ENCODE measurements at places on chromosomes 7 and 10. TPM values are rescaled to one million over a fixed set of nuclear protein-coding genes. Genes with fewer than 3 reads are reported as not detected.
A peak's percentile ranks its signal among the peaks of the same experiment; 100 is the strongest.

DNA sequence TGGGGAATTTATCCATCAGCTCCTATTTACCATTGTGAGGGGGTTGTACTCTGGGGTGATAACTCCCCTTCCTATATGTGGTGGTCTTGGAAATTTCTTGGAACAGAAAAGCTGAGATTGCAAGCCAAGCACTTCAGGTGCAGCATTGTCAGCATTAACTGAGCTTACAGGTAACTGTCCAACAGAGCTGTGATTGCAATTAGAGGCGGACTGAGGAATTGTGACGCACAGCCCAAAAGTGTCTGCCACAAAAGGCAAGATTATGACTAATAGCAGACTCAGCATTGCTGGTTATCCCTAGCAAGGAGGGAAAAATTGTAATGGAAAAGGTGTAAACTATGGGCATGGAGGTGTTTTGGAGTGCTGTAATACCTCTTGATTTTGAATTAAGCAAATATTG lies 126.1 kb upstream of the AGR3 start:
- no peak for DNase-seq

Gene HNRNPF
- total RNA-seq: 152 TPM

DNA sequence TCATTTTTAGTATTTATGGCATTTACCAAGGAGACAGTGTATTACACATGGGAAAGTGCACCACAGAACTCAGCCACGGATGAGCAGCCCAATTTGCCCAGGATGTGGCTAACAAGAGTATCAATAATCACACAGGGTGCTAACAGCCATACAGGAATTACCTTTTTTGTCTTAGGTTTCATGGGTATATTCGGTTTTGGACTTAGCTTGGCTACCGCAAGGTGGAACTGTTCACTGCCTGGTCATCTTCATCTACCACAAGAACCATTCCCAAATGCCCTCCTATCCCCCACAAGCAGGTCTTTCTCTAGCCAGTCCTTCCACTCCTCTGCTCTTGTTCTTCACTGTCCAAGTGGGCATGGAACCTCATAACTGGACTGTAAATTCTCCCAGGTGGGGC lies 6.0 kb downstream of the PDLIM1 start:
- no peak for DNase-seq

GRCh38 chr10:576130-576465 lies 113.4 kb downstream of the DIP2C start:
- DNase-seq: peak; percentile 36

Gene CALHM1
- not detected for total RNA-seq

- peak; percentile 66 for DNase-seq
These were observed 114.6 kb upstream of the SFMBT2 start for GRCh38 chr10:7525314-7526016.

DNA sequence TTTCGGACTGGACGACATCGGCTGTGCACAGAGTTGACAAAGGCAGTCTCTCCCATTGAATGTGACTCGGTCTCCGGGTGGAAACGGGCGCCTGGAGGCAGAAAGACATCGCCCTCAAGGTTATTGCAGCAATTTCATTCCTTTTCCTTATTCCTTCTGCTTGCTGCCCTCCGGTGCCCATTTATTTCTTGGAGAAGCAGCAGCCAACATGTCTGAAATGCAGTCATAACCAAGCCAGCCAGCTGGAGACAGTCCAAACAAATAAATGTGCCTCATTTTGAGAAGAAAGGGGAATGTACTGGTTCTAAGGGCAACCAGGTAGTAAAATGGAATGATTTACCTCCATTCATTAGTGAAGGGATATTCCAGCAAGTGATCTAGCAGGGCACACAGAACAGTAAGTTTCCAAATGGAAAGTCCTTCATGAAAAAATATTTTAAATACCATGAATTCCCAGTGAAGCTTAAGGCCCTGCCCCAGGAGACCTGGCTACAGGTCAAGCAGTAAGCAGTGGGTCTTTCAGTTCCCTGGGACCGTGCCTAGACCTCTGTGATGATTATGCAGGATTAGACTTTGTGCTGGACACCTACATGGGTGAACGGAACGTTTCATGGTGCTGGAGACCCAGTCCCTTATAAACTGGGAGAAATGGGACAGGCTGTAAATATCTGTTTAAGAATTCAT lies 86.6 kb downstream of the ABLIM1 start:
- no peak for DNase-seq

DNA sequence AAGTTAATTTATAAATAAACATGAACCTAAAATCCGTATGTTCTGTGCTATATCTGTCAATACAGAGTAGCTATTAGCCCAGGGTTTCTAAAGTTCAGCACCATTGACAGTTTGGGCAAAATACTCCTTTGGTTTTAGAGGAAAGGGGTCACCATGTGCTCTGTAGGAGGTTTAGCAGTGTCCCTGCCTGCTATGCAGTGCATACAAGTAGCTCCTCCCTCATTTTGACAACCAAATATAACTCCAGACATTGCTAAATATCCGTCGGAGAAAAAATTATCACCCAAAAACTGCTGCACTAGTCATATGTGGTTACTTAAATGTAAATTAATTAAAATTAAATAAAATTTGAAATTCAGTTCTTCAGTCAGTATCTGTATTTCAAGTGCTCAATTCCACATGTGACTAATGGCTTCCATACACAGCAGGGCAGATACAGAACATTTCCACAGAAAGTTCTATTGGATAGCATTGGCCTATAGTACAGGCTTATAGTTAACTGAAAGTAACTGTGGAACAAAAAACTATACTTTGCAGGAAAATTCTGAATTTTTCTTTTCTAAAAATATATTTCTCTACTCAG lies 6.4 kb downstream of the UPF2 start:
- no peak for DNase-seq

Gene PCBD1
- total RNA-seq: 24.2 TPM

DNA sequence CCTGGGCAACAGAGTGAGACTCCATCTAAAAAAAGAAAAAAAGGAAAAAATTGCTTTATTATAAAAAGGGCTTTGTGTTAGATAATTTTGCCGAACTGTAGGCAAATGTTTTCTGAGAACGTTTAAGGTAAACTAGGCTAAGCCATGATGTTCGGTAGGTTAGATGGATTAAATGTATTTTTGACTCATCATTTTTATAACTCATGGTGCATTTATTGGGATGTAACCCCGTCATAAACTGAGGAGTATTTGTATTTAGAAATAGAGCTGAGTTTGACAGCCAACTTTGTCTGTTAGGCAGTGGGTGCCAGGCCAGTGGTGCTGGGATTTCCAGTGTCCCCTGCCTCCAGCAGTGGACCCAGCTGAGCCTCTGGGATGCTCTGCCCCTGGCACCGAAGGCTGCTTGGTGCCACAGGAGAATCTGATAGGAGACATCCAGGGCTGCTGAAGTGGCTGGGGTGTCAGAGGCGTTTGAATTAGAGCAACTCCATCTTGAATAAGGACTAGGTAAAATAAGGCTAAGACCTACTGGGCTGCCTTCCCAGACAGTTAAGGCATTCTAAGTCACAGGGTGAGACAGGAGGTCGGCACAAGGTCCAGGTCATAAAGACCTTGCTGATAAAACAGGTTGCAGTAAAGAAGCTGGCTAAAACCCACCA lies 114.9 kb upstream of the EEPD1 start:
- DNase-seq: no peak

- no peak for DNase-seq
These were observed 64.3 kb downstream of the MYL10 start for GRCh38 chr7:101564778-101565211.

- no peak for DNase-seq
These were observed 41.6 kb downstream of the CALML5 start for GRCh38 chr10:5457741-5458140.

Gene COL13A1
- 3.5 TPM for total RNA-seq

DNA sequence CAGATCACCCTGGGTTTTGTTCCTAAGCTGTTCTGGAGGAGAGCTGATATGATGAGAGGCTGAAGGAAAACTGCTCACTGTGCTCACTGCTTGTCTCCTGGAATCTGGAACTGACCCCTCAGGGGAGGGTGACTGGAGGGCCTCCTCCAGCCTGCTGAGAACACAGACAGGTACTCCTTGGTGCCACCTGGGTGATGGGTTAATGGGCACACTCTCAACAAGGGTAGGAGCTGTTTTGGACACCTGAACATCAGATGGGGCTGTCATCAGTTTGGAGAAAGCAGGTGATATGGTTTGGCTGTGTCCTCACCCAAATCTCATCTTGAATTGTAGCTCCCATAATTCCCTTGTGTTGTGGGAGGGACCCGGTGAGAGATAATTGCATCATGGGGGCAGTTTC lies 58.1 kb upstream of the SORCS3 start:
- DNase-seq: no peak

DNA sequence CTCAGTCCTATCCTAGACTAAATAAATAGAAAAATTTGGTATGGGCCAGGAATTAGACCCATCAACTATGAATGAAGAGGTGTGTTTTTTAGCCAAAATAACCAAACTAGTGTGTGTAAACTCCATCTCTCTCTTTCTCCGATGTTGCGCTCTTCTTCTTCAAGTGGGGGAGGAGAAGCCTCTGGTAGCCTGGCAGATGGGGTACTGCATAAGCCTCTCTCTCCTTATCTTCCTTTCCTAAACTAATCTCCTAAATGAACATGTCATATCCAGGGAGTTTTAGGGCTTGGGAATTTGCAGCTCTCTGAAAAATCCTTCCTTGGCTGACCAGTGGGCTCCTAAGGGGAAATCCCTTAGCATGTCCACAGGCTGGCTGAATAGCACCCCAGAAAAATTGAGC lies 56.3 kb upstream of the RAPGEF5 start:
- DNase-seq: no peak

DNA sequence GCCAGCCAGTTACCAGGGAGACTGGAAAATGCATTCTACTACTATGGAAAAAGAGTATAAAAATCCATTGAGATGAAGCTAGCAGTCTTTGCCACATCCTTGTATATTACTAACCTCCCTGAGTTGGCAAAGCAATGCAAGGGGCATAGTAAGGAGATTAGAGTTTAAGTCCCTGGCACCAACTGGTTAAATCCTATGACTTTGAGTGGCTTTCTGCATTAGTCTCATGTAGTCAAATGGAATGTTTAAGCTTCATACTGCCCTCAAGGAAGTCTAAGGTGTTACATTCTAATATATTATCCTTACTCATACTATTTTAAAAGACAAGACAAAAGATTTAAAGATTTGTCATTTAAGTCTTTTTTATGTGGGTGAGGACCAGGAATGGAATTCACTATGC lies 110.1 kb downstream of the INHBA start:
- no peak for DNase-seq

GRCh38 chr10:122655524-122656307 lies 43.9 kb downstream of the C10orf120 start:
- DNase-seq: no peak

DNA sequence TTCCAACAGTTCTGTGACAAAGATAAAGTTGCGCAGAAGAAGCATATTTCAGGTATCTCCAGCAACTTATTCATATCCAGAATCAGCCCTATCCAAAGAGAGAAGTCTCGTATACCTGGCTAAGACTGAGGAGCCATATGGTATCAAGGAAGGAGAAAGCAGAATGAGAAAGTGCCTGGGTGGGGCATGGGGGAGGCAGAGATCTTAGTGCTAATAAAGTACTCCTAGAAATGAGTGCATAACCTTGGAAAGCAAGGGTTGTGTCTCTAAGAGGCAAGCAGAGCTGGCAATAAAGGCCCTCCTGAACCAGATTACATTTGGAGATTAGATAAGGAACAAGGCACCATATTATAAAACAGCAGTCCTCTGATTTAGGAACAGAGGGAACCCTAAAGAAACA lies 12.7 kb downstream of the TASOR2 start:
- DNase-seq: no peak

DNA sequence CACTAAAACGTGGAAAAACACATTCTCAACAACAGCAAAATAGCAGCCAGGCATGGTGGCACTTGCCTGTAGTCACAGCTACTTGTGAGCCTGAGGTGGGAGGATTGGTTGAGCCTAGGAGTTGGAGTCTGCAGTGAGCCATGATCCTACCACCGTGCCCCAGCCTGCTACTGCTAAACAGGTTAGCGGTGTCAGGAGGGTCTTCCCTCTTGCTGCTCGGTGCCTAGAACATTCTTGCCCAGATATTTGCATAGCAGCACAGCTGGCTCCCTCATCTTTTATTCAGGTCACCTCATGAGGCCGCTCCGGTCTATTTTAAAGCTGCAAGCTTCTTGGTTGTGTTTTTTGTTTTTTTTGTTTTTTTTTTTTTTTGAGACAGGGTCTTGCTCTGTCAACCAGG lies 2.9 kb upstream of the RABGEF1 start:
- DNase-seq: no peak

DNA sequence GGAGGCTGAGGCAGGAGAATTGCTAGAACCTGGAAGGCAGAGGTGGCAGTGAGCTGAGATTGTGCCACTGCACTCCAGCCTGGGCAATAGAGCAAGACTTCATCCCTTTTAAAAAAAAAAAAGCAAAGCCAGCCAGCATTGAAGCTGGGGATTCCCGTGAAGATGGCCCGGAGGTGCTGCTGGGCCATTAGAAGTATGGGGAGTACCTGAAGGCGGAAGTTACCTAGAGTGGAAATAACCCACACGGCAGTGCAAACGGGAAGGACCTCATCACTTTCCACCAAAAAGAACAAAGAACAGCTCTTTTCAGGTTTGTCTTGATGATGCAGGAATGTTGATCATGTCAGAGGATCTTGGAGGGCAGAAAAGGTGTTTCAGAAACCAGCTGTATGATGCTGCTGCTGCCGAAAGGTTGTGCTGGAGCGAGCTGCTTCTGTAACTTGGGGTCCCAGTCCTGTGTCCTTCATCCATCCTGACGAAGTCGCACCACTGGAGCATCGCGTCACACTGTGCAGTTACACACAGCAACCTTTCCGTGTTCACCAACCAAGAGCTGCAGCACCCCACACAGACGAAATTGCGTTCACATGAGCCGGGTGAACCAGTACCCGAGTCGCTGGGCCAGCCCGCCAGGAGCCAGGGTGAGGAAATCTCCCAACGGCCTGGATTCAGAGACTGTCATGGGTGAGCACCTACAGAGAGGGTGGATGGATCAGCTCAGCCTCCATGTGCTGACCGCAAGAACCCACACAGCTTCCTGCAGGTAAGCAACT lies 8.2 kb downstream of the ZFAND2A start:
- no peak for DNase-seq

- DNase-seq: peak; percentile 8
These were observed 183.4 kb downstream of the SORCS3 start for GRCh38 chr10:104824380-104825006.

Gene CUBN
- 0.86 TPM for total RNA-seq

Gene FUOM
- 7.3 TPM for total RNA-seq

GRCh38 chr10:91884536-91884935 lies 24.8 kb downstream of the FGFBP3 start:
- DNase-seq: no peak

Gene C10orf105
- total RNA-seq: not detected

DNA sequence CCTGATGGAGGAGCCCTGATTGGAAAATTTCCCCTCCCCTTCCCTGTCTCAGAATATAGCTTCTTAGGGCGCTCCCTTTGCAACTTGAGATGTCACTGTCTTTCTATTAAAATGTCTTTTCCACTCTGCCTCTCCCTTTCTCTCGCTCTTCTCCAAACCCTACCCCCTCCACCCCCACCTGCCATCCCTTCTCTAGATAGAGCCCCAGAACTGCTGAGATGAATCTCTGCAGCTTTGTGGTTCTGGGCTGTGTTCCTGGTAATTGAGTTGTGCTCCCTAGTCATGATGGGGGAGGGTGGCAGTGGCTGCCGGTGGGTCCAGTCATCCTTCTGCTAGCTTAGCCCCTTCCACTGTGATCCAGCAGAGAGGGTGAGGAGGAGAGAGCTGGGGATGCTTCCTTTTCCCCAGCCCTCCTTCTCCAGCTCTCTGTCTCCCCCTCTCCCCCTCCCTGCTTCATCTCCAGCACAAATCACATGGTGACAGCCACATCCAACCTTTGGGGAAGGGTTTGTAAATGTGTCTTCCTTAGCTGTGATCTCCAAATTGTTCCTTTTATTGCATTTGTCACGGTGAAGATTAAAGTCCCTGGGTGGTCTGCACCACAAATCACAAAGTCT lies 50.8 kb upstream of the BTRC start:
- no peak for DNase-seq
